NCI-H446 (cell line): ENCODE measurements at places on chromosomes 3 and 15.

DNA sequence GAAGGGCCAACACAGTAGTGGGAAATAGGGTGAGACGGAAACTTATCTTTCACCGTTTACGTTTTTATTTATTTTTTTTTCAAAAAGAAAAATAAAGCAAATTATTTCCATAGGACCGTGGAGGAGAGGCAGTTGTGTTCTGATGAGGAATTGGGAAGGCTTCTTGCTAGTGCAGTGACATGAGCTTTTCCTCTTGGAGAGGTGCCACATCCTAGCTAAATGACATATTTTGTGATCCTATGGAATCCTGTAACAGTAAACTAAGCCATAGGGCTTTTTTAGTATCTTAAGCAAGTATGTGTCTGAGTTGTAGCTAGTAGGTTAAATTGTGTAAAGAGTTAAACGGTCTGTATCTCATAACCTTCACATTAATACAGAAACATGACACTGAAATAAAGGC, 609.9 kb downstream of the RBMS3 start:
- no peak for DNase-seq

DNA sequence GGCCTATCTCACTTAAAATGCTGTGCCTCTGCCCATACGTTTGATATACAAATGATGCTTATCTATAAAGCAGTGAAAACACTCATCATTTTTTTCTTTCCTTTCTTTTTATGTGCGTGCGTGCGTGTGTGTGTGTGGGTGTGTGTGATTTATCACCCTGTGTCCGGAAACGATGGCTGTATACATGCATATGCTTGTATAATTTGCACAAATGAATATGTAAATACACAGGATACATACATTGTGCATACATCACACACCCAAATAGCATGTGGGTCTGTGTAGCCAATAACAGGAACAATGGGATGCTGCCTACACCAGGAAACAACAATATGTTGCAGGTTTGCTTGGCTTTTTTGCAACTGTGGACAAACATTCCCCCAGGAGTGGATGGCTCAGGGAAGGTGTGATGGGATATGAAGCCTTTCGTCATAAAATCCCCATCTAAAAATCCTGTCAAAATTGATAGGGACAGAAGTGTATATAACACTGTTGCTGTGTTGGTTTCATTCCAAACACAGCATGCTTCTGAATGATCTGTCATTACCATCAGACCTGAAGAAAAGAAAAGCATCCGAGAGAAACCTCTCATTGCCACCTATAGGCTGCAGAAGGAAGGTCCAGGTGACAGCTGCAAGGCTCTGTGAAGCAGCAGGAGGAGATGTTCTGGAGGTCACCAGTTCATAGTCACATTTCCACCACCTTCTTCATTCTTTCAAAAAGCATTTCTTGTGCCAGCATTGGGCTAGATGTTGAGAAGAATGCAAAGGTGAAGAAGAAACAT, 503.9 kb upstream of the NR2F2 start:
- DNase-seq: no peak

GRCh38 chr15:56821721-56822425, 88.6 kb upstream of the ZNF280D start:
- DNase-seq: peak; percentile 62

- DNase-seq: no peak
Measured at GRCh38 chr15:87661454-87662355, 594.8 kb downstream of the NTRK3 start.

GRCh38 chr15:93321881-93322282, 232.9 kb upstream of the RGMA start:
- no peak for DNase-seq

- DNase-seq: no peak
Measured at GRCh38 chr15:59814409-59814808, 125.3 kb upstream of the BNIP2 start.

- DNase-seq: no peak
Measured at GRCh38 chr3:165744025-165744424, 93.2 kb downstream of the BCHE start.

- peak; percentile 83 for DNase-seq
Measured at GRCh38 chr3:134406331-134407238, 32.3 kb upstream of the AMOTL2 start.
